ENCODE measurements at places on chromosomes 1 and 21.

DNA sequence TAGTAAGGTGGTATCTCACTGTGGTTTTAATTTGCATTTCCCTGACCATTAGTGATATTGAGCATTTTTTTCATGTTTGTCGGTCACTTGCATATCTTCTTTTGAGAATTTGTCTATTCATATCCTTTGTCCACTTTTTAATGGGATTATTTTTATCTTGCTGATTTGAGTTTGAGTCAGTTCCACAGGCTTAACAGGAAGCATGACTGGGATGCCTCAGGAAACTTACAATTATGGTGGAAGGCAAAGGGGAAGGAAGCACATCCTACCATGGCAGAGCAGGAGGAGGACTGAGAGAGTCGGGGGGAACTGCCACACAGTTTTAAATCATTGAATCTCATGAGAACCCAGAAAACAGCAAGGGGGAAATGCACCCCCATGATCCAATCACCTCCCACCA lies 51.1 kb downstream of the ODF2L start:
- no peak for DNase-seq

- no peak for DNase-seq
These were observed 160.7 kb upstream of the KLHDC7A start for GRCh38 chr1:18320051-18320450.

DNA sequence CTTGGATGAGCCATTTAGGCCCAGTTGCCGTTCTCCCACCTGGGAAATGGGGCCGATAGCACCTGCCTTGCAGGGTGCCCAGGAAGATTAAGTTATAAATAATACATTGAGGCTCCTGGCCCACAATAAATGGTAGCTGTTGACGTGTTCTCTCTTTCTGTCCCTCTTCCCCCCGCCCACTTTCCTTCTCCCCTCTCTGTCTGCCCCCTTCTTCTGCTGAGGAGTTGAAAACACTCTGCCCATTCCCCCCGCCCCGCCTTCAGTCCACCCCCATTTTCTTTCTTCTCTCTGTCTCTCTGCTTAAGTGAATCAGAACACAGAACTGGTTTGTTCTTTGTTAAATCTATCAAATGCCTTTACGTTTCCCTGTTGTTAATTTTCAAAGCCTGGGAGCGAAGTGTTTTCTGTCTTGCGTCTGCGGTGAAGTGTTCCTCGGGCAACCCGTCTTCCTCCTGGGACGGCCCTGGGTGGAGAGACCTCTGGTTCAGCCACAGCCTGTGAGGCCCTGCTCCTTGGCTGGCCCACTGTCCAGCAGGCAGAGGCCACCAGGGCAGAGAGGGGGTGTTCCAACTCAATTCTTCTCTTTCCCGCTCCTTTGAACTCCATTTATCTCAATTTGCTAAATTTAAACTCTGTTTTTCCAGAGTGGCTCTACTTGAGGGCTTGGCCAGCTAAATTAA lies 29.3 kb upstream of the SELENON start:
- DNase-seq, result no peak

GRCh38 chr1:155650231-155650757 lies 38.3 kb downstream of the YY1AP1 start:
- no peak for DNase-seq

Data from foreskin fibroblast (primary cell).